Gastrocnemius medialis (tissue), 4 donors: ENCODE measurements at places on chromosomes 3 and 15. TPM values are rescaled to one million over a fixed set of nuclear protein-coding genes. Genes with fewer than 3 reads are reported as not detected.
A peak's percentile ranks its signal among the peaks of the same experiment; 100 is the strongest.

DNA sequence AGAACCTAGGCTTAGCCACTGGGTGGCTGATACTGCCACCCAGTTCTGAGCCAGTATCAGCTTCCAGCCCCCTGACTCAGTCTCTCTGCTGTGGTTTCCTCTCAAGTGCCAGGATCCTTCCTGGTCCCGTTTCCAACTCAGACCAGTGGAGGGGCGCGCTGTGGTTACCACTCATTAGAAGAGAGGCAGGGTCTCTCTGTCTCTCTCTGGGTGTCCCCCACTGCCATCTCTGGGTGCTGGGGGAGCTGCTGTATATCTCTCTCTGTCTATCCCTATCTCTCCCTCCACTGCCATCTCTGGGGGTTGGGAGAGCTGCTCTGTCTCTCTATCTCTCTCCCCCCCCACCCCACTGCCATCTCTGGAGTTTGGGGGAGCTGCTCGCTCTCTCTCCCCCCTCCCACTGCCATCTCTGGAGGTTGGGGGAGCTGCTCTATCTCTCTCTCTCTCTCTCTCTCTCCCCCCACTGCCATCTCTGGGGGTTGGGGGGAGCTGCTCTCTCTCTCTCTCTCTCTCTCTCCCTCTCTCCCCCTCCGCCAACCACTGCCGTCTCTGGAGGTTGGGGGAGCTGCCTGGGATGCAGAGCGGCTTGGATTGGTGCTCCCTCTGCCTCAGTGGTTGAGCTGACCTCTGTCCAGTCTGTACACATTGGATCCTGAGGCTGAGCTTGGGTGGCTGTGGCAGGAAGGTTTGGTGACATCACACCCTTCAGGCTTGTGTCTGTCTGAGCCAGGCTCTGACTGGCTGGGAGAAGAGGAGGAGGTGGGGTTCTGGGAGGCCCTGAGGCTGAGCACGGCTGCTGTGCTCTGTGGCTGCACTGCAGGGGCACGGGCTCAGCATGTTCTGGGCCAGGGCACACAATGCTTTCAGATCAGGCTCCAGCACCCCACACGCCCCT, 98.9 kb downstream of the APBA2 start:
- no peak overlapping the region for H3K27ac ChIP-seq
- no peaks in the 10 kb centered on the region for H3K4me1 ChIP-seq
- H3K4me3 ChIP-seq, result no peak overlapping the region
- DNase-seq, result no peak
- no peaks in the 10 kb centered on the region for H3K27me3 ChIP-seq
- H3K36me3 ChIP-seq, result no peaks in the 10 kb centered on the region

DNA sequence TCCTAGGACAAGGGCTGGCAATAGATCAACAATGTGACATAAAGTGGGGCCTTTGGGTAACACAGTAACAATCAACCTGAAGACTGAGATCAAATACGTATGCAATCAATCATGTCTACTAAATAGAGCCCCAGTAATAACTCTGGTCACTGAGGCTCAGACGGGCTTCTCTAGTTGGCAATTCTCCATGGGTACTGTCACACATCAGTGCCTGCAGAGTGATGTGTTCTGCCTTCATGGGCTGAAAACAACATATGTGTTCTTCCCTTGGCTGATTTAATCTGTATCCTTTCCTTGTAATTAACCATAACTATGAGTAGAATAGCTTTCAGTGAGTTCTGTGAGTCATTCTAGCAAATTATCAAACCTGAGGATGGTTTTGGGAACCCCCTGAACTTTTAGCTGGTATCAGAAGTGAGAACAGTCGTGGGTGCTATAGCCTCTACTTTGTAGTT, 113.6 kb downstream of the TMCO5A start:
- no peak overlapping the region for H3K27ac ChIP-seq
- H3K4me1 ChIP-seq, result no peaks in the 10 kb centered on the region
- no peaks in the 10 kb centered on the region for H3K27me3 ChIP-seq
- H3K36me3 ChIP-seq, result no peaks in the 10 kb centered on the region
- no peak overlapping the region for H3K4me3 ChIP-seq

DNA sequence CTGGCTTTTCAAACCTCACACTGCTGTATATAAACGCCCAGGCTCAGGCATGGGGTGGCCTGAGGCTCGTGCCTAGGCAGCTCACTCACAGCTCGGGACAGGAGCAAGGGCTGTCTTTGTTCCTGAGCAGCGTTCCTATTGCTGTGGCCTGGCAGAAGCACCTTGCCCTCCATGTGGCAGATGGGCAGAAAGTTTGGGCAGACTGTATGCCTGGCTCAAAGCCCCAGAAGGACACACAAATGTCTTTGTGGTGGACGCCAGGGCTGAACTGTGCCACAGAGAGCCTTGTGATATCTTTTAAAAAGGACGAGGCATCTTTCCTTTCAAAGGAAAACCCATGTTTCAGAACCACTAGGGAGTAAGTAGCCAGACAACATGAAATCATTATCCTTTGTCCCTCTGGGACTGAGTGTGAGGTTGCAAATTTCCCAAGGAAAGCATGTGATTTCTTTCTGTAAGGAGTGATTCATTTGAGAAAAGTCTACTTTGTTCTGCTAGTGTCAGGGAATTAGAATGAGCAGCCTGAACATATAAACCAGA, 29.3 kb upstream of the UBE2E1 start:
- no peak overlapping the region for H3K4me3 ChIP-seq
- H3K4me1 ChIP-seq, result peaks cover 7% of the 10 kb centered on the region
- H3K36me3 ChIP-seq, result no peaks in the 10 kb centered on the region
- peak overlapping the region; percentile 69 for H3K27ac ChIP-seq
- H3K27me3 ChIP-seq, result no peaks in the 10 kb centered on the region
- peak; percentile 6 for DNase-seq

- H3K27me3 ChIP-seq, result no peaks in the 10 kb centered on the region
- no peaks in the 10 kb centered on the region for H3K36me3 ChIP-seq
- no peak overlapping the region for H3K4me3 ChIP-seq
- no peak for DNase-seq
- H3K27ac ChIP-seq, result no peak overlapping the region
These were observed 361.4 kb upstream of the IL12A start for GRCh38 chr3:159627229-159627628.

GRCh38 chr3:150521463-150521862, 24.8 kb downstream of the SERP1 start:
- DNase-seq, result no peak
- H3K27me3 ChIP-seq, result no peaks in the 10 kb centered on the region
- H3K4me3 ChIP-seq, result no peak overlapping the region

GRCh38 chr3:76474632-76475031, 565.3 kb upstream of the ROBO2 start:
- no peaks in the 10 kb centered on the region for H3K36me3 ChIP-seq
- DNase-seq, result no peak
- no peaks in the 10 kb centered on the region for H3K4me1 ChIP-seq
- no peak overlapping the region for H3K27ac ChIP-seq
- H3K27me3 ChIP-seq, result no peaks in the 10 kb centered on the region
- H3K4me3 ChIP-seq, result no peak overlapping the region

TRIM69 gene
- 20.8 TPM for total RNA-seq

KLHL40 gene
- total RNA-seq, result 320 TPM

NTRK3 gene
- 2.7 TPM for total RNA-seq

FBXO40 gene
- total RNA-seq, result 40.8 TPM
